ENCODE measurements at places on chromosomes 7 and 10.

DNA sequence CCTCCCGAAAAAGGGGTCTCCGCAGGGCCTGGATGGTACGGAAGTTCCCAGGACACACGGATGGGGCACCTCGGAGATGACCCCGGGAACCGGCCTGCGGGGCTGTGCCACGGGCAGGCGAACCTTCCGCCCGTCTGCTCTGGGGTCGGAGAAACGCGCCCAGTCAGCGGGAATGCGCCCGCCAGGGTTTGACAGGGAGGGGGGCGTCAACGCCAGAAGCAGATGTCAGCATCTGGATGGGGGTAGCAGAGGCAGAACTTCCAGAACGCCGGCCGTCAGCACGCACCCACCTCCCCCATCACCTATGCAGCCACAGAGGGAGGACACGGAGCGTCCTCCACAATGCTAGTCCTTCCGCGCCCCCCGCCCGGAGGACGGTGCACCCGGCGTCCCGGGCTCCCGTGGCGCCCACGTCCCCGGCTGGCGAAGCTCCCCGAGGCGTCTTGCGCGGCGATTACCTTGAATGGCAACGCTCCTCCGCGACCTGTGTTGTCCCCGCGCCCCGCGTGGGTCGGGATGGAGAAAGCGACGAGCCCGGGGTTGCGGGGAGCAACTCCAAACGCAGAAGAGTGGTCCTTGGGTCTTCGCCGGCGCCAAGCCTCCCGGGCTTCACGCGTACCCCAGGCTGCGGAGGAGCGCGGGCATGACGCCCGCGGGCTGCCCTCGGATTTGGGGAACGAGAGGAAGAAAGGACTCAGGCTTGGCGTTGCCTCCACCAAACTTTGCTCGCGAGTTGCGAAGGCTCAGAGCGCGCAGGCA lies 561 bp downstream of the FGFR2 start:
- DNase-seq: peak; percentile 47

DNA sequence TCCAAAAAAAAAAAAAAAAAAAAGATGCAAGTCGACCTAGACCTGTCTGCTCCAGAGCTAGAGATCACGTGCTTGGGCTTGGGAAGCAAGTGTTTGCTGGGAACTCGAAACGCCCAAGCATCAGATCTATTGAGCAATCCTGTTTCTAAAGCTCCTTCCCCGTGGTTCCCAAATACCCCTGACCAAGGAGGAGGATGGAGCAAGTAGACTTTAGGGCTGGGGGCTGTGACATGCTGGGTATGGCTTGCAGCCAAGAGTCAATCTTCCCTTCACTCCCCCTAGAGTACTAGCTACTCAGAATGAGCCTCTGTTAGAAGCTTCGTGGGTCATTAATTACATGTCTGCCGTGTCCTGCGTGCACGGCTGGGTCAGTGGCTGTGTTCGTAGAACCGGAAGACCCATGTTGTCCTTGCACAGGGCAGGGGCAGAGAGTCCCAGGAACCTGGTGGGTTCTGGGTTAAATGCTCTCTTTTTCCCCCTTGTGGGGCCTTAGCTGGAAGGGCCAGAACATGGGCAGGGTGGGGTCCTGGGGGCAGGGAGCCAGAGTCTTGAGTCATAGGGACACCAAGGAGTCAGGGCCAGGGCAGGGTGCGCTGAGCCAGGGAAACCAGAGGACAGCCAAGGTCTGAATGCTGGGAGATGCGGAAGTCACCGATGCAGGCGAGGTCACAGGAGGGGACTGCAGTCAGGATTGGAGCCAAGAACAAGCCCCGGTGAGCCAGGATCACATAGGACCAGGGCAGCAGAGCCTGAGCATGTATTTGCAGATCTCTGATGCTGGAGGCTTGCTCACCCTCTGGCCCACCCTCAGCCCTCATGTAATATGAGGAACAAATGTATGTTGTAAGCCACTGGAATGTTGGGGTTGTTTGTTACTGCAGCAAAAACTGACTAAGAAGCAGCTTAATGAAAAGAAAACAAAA lies 34.6 kb upstream of the TPST1 start:
- peak; percentile 54 for DNase-seq

- DNase-seq: no peak
These were observed 40.1 kb downstream of the ELMO1 start for GRCh38 chr7:37408291-37409228.

- DNase-seq: no peak
These were observed 7.0 kb upstream of the NUB1 start for GRCh38 chr7:151334628-151335027.

- peak; percentile 26 for DNase-seq
These were observed 1.1 kb downstream of the EPHB6 start for GRCh38 chr7:142855756-142856564.

GRCh38 chr7:117769085-117769484 lies 104.2 kb downstream of the CTTNBP2 start:
- no peak for DNase-seq

DNA sequence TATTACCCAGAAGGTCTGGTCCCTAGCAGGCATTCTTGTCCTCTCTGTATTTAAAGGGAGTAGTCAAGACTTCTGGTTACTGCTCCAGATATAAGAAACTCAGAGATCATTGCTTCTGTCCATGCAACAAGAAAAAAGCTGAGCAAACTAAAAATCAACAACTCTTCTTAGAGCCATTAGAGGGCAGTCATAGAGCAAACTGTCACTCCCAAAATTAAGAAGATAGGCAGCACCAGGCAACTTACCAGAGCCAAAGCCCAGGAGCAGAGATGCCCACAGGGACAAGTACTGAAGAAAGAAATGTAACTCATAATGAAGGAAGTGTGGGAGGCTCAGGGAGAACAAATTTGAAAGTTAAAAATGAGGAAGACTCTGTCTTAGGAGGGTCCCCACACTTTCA lies 472.9 kb upstream of the COBL start:
- no peak for DNase-seq

DNA sequence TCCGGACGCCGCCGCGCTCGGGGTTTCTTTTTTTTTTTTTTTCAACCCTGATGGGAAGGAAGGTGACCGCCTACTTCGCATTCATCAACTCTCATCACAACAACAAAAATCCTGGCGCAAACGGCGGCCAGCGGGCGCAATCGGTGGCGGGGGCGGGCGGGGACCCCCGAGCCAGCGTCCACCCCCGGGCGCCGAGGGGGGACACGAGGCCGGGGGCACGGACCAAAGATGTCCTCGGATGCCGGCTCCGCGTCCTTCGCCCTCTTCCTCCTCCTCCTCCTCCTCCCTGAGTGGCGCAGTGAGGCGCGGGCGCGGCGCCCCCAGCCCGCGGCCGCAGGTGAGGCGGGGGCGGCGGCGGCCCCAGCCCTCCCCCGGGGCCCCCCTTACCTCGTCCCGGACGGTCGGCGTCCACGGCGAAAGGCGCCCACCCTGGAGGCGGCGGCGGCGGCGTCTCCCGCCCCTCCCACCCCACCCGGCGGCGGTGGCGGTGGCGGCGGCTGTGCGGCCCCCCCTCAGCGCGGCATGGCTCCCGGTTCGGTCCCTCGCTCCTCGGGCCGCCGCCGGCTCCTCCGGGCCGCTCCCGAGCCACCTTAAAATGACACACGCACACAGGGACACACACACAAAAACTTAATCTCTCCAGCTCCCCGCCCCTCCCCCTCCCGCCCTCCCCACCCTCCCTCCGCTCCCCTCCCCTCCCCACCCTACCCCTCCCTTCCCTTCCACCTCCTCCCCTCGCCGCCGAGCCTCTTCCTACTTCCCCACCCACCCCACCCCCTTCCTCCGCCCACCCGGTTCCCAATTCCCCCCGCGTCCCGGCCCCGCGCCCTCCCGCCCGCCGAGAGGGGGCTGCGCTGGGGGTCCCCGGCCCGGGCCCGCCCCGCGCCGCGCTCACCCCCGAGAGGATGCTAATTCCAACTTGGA lies at the start of gene CTBP2:
CTBP2 (minus strand) TSS at position 632 of the 924 bp plus-strand sequence.
- peak; percentile 83 for DNase-seq

- DNase-seq: no peak
These were observed 101.5 kb upstream of the LSM8 start for GRCh38 chr7:118082506-118082905.

- DNase-seq: no peak
These were observed 31.8 kb upstream of the IL15RA start for GRCh38 chr10:6009150-6009549.

DNA sequence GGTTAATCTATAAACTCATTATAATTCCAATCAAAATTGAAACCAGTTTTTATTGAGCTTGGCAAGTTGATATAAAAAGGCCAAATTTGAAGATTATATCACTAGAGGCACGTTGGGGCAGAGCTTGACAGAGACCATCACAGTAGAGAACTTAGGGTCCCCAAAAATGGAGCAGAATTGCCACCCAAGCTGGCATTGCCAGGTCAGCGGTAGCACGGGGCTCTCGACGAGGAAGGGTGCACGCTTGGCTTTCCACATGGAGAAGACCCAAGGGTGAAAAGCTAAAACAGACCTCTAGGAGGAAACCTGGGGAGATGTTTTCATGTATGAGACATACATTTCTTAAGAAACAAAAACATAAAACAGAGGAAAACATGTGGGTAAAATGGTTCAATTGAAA lies 4.3 kb upstream of the JAKMIP3 start:
- no peak for DNase-seq

- DNase-seq: no peak
These were observed 64.4 kb downstream of the KCND2 start for GRCh38 chr7:120337308-120337907.

GRCh38 chr10:96610817-96611216 lies 24.0 kb upstream of the TM9SF3 start:
- DNase-seq: no peak

DNA sequence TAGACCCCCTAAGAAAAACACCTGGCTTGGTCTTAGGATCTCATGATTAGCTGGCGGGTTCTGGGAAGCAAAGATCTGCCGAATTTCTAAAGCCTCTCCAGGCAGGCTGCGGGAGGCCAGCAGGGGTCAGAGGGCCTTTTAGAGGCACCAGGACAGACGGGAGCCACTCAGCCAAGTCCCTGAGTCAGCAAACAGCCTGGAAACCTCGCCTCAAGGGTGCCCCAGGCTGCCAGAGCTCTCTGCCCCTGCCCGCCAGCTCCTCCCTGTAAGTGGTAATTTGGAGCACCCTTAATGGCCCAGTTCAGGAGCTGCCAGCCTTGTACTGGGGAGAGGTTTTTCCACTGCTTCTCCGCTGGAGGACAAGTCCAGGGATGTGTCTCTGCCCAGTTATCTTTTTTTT lies 88.7 kb downstream of the HIP1 start:
- peak; percentile 33 for DNase-seq

- DNase-seq: no peak
These were observed 18.5 kb upstream of the ACBD5 start for GRCh38 chr10:27258838-27259812.

Measured in right hindlimb (tissue), 1 donor.